ENCODE measurements at places on chromosomes 3 and 15.

- no peak for DNase-seq
Observed at GRCh38 chr3:86245360-86245759, 745.6 kb downstream of the VGLL3 start.

DNA sequence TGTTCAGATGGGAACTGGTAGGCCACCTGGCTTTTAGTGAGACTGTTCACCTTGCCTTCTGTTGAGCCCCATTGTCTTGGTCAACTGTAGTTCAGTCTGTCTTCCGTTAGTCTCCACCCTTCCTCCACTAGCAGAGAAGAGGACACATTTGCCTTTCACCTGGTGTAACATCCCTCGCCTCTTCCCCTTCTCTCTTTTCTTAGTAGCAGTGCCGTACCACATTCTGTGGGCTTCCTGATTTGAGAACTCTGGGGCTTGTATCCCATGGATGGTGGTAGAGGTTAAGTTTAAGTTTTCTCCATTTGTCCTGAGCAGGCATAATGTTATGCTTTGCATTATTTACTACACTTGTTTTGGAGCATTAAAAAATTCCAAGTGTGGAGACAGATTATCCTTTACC is 49.3 kb downstream of the RAB7A start:
- no peak for DNase-seq

- DNase-seq, result no peak
Observed at GRCh38 chr15:70210528-70210927, 112.8 kb upstream of the TLE3 start.

DNA sequence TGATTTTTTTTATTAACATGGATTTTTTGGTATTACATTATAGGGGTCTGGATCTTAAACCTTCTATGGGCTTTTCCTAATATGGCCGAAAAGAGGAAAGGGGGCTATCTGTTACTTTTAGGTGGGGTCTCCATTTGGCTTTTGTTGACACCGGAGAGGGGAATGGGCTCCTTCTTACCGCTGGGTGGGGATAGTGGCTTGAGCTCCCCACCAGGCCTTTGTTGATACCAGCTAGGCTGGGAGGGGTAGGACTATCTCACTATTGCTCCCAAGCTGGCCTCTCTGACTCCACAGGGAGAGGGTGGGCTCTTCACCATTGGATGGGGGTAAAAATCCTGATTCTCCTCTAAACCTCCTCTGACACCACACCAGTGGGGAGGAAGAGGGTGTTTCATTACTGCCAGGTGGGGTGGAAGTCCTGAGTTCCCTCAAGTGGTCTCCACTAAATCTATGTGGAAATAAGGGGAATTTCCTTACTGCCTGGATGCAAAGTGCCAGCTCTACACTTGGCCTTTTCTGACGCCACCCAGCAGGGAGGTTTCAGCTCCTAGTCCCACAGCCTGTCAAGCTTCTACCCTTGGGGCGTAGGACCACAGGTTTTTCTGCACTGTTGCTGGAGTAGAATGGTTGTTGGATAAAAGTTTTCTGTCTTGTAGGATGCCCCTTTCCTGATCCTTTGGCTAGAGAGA is 572.3 kb downstream of the MAGI1 start:
- DNase-seq, result no peak

GRCh38 chr3:156579427-156579851 is 24.5 kb upstream of the SSR3 start:
- DNase-seq, result no peak

DNA sequence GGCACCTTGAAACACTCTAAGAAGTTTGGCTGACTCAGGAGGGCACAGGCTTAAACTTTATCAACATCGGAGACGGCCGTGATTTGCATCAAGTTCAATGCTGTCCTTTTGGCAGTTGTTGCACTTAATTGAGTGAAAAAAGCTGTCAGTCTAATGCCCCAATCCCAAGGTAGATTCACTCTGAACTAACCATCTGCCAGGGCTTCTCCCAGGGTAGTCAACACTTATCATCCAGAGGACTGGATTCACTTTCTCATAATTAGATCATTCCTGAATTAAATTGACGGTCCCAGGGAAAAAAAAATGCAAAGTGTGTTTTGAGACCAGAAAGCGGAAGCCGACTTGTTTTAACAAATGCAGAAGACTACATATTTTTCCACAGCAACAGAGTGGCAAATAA is 28.5 kb downstream of the RORA start:
- DNase-seq, result no peak

- no peak for DNase-seq
Observed at GRCh38 chr15:58182460-58183163, 44.4 kb downstream of the AQP9 start.

GRCh38 chr15:31528846-31529245 is 202.2 kb downstream of the KLF13 start:
- DNase-seq, result no peak

GRCh38 chr3:98600412-98601095 is 7.1 kb upstream of the CPOX start:
- no peak for DNase-seq

DNA sequence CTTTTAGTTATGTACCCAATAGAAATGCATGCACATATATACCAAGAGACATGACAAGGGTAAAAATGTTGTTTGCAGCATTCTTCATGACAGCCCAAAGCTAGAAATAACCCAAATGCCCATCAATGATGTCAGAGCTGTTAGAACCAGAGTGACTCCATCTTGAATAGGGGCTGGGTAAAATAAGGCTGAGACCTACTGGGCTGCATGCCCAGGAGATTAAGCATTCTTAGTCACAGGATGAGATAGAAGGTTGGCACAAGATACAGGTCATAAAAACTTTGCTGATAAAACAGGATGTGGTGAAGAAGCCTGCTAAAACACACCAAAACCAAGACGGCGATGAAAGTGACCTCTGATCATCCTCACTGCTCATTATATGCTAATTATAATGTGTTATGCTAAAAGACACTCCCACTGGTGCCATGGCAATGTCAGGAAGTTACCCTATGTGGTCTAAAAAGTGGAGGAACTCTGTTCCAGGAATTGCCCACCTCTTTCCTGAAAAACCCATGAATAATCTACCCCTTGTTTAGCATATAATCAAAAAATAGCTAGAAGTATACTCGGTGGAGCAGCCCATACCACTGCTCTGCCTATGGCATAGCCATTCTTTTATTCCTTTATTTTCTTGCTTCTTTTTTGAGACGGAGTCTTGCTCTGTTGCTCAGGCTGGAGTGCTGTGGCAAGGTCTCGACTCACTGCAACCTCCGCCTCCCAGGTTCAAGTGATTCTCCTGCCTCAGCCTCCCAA is 32.9 kb downstream of the ZBTB11 start:
- no peak for DNase-seq

GRCh38 chr3:126911162-126912026 is 71.5 kb upstream of the PLXNA1 start:
- DNase-seq, result no peak

DNA sequence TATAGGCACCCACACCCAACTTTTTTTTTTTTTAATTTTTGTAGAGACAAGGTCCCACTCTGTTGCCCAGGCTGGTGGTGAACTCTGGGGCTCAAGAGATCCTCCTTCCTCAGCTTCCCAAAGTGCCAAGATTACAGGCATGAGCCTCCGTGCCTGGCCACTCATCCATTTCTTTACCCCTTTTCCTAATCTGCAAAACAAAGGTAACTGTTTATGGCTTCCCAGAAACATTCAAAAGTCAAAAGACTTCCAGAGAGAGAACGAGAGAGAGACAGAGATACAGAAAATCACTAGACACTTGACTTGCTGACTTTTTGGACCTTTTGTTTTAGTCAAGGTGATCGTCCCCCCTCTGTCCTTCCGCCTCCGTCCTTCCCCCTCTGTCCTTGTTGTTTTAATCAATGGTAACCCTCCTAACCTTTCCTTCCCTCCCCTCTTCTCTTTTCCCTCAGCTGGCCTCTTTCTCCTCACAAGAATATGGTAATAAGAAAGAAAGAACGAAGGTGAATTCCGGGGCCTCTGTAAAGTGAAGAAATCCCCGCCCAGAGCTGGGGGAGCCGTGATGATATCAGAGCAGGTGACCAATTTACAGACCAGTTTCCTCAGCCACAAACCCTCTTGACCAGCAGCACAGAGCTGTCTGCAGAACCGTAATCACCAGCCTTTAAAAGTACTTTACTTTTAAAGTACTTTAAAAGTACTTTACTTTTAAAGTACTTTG is 21.9 kb downstream of the KLHL6 start:
- DNase-seq, result no peak

GRCh38 chr15:43293432-43293831 is 26.7 kb upstream of the TGM5 start:
- no peak for DNase-seq

DNA sequence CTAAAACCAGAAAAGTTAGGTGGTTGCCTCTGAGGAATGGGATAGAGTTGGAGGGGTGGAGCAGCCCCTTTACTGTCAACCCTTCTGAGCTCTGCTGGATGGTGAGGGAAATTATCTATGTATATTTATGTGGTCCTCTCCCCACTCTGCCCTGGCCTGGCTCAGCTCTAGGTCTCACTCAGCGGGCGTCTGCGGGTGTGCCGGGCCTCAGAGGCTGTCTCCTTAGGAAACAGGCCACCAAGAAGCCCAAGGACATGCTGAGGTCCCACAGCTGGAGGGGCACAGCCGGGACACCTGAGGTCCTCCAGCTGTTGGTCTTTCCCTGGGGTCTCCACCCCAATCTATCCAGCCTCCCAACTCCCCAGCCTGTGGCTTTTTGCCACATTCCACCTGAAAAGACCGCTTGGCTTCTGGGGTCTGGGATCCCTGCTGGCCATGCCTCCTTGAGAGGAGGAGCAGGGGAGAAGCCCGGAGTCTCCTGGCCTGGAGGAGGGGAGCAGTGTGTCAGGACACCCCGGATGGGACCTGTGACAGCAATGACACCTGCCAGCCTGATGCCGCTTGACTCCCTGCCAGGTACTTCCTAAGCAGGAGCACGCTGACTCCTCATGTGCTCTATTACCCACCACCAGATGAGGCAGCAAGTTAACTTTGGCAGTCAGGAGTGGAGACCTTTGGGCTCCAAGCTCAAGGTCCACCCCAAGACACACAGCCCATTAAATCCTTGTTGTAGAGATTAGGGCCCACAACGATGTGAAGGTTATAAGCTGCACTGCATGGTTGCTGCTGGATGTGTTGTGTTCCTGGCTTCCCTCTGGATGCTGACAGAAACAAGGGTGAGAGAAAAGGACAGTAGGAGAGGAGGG is at the start of gene SLC28A1:
Gene SLC28A1 (plus strand): TSS at position 747 of the 866 bp plus-strand sequence. CDS start 3,099 bp downstream, outside the sequence.
- no peak for DNase-seq

DNA sequence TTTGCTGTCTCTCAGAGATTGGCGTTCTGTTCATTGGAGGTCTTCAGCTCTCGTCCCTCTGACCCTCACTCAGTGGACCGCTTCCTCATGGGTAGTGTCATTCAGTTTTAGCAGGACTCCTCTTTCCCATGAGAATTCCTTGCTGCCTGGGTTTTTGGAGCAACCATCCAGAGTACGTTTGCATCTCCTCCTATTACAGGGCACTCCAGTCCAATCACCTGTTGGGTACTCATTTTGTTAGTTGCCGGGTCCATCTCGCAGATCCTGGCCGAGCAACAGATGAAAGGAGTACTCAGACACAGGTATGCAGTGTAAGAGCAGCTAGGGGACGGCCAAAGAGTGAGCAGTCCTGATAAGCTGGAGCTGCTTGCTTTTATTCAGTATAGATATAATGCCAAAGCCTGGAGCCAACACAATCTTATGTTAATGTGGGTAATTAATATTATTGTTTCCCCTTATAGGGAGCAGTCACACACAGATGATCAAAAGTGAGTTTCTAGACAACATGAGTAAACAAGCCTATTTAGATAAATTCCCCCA is 49.6 kb downstream of the ISG20 start:
- no peak for DNase-seq

- DNase-seq, result no peak
Observed at GRCh38 chr15:68653031-68653635, 74.3 kb downstream of the CORO2B start.

DNA sequence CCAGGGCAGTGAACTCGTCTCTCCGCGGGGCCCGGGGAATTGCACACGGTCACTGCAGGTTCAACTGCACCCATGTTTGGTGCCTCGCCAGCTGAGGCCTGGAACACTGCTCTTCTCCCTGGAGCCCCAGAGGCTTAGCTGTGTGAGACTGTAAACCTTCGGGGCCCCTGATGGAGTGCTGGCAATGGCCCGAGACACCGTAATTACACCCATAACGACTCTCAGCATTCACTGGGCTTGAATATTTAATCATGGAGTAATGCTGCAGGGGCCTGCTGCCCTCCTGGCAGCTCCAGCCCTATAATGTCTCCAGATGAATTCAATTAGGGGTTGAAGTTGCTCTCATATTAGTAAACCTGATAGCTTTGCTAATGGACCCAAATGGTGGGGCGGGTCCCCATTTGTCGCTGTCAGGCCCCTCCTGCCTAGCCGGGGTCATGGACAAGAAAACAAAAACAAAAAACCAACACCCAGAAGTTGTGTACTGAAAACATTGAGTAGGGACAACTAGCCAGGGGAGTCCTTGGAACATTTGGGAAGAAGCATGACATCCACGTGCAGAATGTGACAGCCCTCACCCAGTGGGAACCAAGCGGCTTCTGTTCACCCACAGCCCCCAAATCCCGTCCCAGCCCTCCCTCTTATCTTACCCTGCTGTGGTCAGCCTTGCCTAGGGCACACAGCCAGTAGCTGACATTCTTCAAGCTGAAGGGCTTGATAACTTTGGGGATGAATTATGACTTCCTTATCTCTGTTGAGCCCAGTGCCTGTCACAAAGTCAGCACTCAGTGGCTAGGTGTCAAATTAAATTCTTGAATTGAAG is 74.3 kb upstream of the SCN5A start:
- DNase-seq, result no peak

DNA sequence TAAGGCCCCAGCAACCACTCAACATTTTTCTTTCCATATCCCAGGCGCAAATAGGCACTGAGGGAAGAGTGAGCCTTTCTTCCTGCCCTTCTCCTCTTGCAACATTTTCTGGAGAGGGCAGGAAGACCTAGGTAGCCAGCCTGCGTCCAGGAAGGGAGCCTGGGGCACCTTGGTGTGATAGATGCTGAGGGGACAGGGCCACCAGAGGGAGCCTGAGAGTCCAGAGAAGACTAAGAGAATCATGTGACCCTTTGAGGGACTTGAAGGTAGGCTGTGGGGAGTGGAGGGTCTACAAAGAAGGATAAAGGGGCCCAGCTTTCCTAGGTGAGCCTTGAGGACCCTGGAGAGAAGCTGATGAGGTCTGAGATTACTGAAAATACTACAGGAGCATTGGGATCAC is 346.6 kb downstream of the CNTN6 start:
- no peak for DNase-seq

- DNase-seq, result no peak
Observed at GRCh38 chr3:171005648-171006047, 20.9 kb downstream of the SLC2A2 start.

GRCh38 chr3:196541684-196542445 is 26.5 kb downstream of the WDR53 start:
- no peak for DNase-seq

DNA sequence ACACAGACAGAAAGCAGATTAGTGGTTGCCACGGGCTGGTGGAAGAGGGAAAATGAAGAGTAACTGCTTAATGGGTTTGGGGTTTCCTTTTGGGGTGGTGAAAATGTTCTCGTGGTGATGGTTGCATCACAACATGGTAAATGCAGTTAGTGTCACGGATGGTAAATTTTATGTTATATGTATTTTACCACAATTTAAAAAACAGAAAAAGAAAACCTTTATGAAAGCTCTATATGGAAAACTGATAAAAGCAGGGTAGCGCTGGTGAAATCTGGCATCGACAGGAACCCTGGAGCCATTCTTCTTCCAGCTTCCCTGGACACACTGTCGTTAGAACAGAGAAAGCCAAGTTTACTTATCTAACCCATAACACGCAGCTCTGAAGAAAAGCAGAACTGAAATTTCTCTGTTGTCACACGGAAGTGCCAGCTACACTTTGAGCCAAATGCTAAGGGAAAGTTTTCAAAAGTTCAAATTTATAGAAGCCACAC is 287.7 kb upstream of the NR2F2 start:
- no peak for DNase-seq

- no peak for DNase-seq
Observed at GRCh38 chr3:182116386-182116785, 404.7 kb downstream of the SOX2 start.

GRCh38 chr15:25847051-25847450 is 16.1 kb downstream of the ATP10A start:
- no peak for DNase-seq

Data from T-helper 2 cell (primary cell).